ENCODE measurements at places on chromosomes 7 and 10.

GRCh38 chr10:117164592-117165537 is 26.8 kb upstream of the VAX1 start:
- DNase-seq, result no peak

- no peak for DNase-seq
Observed at GRCh38 chr7:80444811-80445210, 67.1 kb downstream of the GNAT3 start.

GRCh38 chr7:32357535-32358277 is 132.5 kb downstream of the LSM5 start:
- no peak for DNase-seq

- DNase-seq, result no peak
Observed at GRCh38 chr10:113522460-113522859, 30.4 kb upstream of the HABP2 start.

DNA sequence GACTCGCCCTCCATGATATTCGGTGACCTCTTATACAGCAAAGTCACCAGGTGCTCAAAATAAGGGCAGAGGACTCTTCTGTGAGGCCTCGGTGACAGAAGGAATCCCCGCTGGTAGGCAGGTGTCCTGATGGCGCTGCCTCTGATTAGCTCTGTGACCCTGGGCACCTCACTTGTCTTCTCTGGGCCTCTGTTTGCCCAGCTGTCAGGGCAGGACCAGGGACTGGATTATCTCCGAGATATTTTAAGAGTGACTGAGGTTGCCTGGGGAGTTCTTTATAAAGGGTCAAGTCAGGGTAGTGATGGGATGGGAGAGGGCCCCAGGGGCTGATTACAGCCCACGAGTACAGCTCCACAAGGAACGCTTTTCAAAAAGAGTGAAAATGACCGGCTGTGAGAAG is 70.9 kb upstream of the SAMD8 start:
- no peak for DNase-seq

- DNase-seq, result no peak
Observed at GRCh38 chr10:3825244-3825643, 40.2 kb upstream of the KLF6 start.

DNA sequence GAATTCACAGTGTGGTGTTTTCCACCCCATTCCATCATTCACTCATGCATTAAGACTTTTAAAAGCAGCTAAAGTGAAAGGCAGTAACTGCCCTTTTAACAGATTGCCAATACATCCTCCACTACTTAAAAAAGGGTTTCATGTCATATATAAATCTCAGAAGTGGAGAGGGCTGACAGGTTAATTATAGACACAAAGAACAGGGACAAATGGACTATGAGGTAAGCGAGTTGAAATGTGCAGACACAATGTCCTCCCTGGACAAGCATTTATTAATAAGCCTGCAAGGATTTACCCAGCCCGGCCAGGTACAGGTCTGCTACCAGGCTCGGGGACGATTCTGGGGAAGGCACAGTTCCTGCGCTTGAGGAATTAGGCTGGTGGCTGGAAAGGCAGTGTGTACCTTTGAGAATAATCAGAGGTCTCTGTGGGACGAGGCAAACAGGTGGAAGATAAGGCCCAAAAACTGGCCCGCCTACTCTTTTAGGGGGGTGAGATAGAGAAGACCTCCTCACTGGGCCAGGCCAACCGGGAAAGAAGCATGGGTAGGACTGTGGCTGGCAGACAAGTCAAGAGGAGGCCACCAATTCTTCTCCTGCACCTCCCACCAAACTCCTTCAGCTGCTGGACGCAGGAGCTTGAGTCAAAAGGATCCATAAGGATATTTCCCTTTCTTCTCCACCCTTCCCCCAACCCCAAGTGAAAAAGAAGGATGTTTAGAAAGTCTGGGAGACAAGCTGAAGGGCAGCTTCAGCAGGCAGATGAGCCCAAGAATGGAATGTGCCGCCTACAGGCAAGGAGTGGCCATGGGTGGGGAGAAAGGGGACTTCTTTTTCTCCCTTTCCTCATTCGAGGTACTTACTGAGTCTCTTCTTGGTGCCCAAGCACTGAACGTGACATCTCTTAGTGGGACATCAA is 1.5 kb downstream of the PDLIM1 start:
- DNase-seq, result no peak

DNA sequence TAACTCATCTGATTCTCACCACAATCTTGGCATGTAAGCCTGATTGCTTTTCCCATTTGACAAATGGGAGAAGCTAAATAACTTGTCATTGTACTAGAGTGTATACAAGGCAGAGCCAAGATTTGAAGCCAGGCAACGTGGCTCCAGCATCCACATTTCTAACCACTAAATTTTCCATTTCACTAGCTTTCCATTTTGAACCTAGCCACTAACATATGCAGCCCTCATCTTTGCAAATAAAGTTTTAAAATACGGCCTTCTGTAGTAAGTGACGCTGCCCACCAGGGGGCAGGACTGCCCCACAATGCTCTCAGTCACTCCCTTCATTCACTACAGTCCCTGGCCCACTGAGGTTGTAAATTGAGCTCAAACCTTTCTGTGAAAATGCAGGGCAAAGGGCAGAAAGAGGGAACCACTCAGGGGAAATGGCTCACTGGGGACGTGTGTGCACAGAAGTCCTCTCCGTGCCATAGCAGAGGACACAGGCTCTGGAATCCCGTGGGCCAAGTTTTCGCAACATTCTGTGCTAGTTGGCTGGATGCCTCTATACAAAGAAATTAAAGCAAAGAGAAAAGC is 315.7 kb downstream of the TNS3 start:
- DNase-seq, result no peak

DNA sequence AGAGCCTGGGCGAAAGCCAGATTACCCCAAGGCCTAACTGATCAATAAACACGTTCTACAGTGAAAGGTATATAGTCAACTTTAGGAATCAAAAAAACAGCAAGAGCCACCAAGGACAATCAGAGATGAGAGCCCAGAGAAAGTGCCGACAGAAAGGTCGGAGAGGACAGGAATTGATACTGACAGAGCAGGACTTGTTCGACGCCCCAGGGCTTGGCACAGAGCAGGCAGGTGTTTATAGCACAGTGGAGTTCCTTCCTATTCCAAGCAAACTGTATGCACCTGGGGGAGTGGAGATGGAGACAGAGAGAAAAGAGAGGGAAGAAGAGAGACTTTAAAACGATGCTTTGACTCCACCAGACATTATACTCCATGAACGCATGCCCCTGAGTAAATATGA is 39.5 kb downstream of the PPP1R3C start:
- no peak for DNase-seq

- no peak for DNase-seq
Observed at GRCh38 chr10:5234106-5234860, 37.6 kb downstream of the AKR1C4 start.

- DNase-seq, result no peak
Observed at GRCh38 chr10:27986821-27987220, 12.1 kb downstream of the ODAD2 start.

GRCh38 chr10:73379064-73379748 is 20.5 kb upstream of the CFAP70 start:
- no peak for DNase-seq

DNA sequence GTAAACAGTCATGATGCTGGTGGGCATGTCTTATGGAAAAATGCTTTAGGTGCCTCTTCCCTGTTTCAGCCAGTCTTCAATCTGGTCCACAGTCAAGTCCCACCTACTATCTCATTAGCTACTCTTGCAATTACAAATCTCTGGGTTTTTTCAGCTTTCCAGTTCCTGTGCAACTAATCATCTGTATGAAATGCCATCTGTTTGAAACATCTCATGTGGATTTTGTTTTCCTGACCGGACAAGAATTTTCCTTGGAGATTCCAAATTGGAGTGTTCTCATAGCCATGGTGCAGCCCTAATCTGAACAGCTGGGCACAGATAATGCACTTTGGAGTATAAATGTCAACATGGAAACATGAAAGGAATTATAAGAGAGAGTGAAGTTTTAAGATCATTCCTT is 41.3 kb upstream of the CALN1 start:
- DNase-seq, result no peak

GRCh38 chr7:30598121-30598876 is 3.6 kb downstream of the GARS1 start:
- no peak for DNase-seq
